Glomerular endothelial cell (primary cell): ENCODE measurements at places on chromosomes 3 and 15.

- DNase-seq: no peak
These were observed 42.7 kb downstream of the OR5H15 start for GRCh38 chr3:98209244-98209643.

- no peak for DNase-seq
These were observed 25.8 kb downstream of the NPTN start for GRCh38 chr15:73607405-73607804.

- no peak for DNase-seq
These were observed 177.9 kb downstream of the CDIN1 start for GRCh38 chr15:36757189-36757814.

GRCh38 chr3:118931996-118932395 is 102.7 kb downstream of the IGSF11 start:
- no peak for DNase-seq

DNA sequence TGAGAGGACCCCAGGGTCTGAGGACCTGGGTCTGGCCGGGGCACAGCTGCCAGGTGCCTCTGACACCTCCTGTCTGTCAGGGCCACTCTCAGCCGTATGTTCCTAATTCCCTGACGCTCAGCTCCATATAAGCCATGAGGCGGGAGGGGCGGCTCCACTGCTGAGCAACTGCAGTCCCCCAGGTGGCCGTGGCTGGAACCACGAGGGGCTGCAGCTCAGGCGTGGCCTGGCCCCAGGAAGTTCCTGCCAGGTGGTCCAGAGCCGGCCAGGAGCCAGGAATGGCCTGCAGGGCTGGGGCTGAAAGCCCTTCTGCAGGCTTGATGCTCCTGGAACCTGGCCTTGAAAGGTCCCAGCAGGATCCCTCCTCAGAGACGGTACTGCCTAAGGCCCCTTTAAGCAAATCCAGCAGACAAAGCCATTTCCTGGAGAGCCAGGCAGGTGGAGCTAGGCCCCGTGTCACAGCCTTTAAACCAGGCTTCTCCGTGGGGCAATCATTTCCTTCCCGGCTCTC is 118.0 kb downstream of the CHSY1 start:
- DNase-seq: no peak

- DNase-seq: no peak
These were observed 7.2 kb downstream of the FSD2 start for GRCh38 chr15:82798531-82799166.
